Stimulated activated CD4-positive, alpha-beta T cell treated with anti-CD3 and anti-CD28 coated beads, Interleukin-1b, Interleukin-23, amount 100 ng/mL, for 1 hour (primary cell): ENCODE measurements at places on chromosomes 1 and 21.
A peak's percentile ranks its signal among the peaks of the same experiment; 100 is the strongest.

- DNase-seq = no peak
Observed at GRCh38 chr1:10898921-10899320, 102.5 kb upstream of the CASZ1 start.

GRCh38 chr1:66393586-66394287 lies 140.2 kb upstream of the SGIP1 start:
- no peak for DNase-seq

DNA sequence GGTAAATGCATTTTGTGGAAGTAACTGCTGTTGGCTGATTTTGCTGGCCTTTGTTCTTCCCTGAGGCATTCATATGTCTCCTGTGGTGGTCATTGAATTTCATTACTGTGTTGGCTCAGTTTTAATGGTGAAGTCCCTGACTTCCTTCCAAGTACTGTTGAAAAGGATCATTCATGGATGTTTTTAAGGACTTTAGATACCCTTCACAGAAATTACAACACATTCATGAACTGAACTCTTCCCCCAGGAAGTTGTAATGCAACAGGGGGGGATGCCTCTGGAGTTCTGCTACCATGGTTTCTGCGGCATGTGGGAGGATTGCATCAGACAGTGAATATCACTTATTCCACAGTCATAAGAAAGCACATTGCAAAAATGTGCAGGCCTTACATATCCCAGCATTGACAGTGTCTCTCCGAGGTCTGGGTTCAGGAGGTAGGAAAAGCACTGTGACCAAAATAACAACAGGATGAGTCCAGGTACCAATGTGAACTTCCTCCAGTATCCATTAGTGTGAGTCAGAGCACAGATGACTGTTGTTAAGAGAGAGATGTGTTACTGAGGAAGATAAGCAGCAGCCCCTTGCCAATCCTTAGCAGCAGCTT lies 2.1 kb upstream of the RAB3GAP2 start:
- no peak for DNase-seq

DNA sequence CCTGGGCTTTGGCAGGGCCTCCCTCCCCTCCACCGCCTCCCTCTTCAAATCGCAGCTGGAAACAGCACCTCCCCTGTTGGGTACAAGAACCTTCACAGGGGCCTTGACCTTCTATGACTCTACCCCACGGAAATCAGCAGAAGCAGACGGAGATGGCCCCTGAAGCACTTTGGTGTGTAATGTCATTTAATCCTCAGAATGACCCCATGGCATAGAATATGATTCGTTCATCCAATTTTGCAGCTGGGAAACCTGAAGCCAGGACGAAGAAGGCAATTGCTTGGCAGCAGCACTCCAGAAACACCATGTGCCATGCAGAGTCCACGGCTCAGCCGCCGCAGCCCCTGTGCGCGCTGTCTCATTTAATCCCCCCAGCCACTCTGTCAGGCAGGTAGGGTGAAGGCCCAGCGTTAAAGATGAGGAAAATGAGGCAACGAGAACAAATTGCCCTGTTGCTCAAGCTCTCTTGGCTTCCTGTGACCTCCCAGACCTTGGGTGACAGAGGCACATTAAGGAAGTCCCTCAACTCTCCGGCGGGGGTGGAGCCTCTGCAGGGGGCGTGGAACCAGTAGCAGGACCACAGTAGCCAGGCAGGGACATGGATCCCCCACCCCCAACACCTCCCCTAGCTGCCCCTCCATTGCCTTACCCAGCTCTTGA lies 25.8 kb upstream of the LAPTM5 start:
- no peak for DNase-seq

DNA sequence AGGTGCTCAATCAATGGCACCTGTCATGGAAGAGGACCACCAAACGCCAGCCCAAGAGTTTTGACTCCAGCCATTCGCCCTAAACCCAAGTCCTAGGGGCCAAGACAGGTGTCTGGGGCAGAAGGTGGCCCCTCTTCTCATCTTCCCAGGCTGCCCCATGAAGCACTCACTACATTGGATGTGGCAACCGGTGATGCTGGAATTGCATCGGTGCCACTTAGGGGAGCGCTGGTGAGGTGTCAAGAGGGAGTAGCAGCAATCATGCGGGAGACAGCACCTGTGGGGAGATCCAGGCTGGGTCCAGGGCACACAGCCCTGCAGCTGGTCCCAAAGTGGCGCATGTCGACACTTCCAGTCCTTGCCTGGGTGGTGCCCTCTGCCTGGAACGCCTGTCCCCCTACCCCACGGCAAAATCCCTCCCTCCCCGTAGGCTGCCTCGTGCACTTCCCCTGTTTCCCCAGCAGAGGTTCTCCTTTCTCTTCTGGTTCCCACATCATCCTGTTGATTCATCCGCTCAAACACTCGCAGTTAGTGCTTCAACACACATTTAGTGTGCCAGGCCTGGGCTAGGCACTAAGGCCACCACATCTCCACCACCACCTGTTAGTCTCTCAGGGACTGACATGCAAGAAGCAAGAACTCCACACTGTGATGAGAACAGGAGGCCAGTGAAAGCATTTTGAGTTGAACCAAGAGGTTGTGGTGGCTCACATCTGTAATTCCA lies 18.5 kb downstream of the PLA2G2D start:
- no peak for DNase-seq

- DNase-seq = no peak
Observed at GRCh38 chr1:180542113-180542837, 16.5 kb upstream of the OVAAL start.

- DNase-seq = no peak
Observed at GRCh38 chr1:48000883-48001282, 3.7 kb upstream of the TRABD2B start.

DNA sequence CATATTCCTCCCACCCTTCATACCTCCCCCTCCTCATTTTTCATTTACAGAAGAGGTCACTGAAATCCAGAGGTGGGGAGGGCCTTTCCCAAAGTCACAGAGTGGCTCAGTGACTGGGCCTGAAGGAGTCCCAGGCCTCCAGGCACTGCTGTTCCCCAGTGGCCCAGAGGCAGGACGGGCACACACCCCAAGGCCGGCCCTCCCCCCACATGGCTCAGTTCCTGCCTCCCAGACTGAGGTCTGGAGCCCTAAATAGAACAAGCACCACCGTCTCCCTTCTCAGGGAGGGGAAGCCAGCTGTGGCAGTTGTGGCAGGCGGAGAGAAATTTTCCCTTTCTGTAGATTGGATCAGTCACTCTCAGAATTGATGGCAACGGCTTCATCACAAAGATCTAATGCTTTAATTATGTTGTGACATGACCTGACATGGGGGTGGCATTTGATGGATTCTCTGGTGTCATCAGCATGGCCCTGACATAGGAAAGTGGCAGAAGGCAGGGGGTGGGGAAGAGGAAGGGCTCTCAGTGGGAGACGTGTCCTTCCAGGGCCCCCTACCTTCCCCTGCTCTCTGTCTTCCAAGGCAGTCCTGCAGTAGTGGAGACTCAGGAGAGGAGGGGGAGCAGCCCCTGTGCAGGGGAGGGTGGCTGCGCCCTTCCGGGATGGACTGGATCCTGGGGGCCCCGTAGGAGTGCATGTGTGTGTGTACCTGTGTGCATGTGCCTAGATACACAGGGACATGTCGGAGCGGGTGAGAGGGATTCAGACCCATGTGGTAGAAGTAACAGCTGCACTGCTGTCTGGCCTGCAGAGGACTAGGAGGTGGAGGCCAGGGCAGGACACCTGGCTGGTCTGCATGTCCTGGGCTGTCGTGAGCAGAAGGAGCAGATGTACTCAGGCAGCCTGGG lies 41.2 kb upstream of the FOXO6 start:
- no peak for DNase-seq

- DNase-seq = no peak
Observed at GRCh38 chr1:179310291-179310690, 16.7 kb downstream of the SOAT1 start.

- DNase-seq = peak; percentile 17
Observed at GRCh38 chr1:113390871-113391648, 745 bp downstream of the MAGI3 start.

GRCh38 chr1:224266915-224267856 lies 62.8 kb downstream of the NVL start:
- no peak for DNase-seq

DNA sequence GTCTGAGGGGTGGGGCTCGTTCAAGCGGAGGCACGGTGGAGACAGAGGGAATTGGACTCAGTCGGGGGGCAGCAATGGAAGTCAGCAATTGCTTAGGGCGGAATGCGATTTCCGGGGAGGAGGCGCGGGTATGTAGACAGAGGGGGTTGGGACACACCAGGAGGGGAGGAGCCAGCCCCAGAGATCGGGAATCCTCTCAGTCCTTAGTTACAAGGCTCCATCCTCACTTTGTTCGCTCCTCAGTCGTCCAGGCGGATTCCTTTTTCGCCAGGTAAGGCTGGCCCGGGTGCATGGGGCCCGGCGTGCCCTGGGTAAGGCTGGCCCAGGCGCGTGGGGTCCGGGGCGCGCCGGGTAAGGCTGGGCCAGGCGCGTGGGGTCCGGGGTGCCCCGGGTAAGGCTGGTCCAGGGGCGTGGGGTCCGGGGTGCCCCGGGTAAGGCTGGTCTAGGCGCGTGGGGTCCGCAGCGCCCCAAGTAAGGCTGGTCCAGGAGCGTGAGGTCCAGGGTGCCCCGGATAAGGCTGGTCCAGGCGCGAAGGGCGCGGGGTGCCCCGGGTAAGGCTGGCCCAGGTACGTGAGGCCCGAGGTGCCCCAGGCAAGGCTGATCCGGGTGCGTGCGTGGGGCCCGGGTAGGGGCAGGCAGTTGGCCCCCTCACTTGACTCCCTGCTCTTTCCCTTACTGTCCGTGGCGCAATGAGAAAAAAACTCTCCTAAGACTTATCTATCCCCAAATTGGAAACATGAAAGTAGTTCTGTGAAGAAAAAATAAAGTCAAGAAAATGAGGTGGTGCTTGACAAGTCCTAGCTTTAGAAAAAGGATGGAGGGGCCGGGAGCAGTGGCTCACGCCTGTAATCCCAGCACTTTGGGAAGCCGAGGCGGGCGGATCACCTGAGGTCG lies at the start of gene L1TD1:
L1TD1 (plus strand) TSS at position 199 of the 894 bp plus-strand sequence. CDS start 11,780 bp downstream, outside the sequence.
- DNase-seq = no peak

DNA sequence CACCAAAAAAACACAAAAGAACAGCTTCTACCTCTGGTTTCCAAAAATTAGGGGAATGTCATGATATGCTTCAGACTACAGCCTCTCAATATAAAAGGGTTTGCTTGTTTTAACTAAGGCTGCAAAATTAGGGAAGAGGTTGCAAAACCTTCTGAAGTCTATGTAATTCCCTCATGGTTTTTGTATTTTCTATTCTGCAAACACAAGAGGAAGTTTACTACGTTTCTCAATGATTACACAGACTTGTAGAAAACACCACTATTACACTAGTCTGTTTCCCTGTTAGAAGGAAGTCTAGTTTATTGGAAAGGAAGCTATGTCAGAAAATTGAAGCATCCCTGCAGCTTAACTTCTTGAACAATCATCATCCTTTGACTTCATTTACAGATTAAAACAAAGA lies 229.7 kb upstream of the FMN2 start:
- no peak for DNase-seq

DNA sequence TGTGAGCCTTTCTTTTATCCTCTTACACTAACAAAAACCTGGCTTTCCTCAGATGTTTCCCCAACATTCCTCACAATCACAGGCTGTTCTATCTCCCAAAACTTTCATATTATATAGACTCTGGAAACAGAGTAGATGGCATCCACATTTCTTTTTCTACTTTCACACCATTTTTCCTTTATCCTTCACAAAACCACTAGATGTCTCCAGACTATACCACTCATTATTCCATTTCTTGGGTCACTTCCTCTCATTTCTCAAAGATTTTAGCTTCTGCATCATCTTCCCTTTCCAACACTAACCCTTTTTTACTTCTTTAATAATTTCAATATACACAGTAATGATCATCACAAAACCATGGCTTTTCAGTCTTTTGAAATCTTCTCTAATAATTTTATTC lies 286.0 kb upstream of the DEPDC1 start:
- no peak for DNase-seq

DNA sequence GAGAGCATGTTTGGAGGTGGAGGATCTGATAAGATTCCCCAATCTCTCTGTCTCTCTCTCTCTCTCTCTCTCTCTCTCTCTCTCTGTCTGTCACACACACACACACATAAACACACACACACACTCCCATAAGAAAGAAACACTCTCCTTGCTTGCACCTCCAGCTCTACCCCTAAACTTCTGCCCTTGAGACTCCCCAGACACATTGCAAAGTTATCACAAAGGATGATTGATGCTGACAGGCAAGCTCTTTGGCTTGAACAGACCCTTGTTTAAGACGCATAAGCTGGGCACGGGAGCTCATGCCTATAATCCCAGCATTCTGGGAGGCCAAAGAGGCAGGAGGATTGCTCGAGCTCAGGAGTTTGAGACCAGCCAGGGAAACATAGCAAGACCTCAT lies 78.2 kb downstream of the NAV1 start:
- no peak for DNase-seq

DNA sequence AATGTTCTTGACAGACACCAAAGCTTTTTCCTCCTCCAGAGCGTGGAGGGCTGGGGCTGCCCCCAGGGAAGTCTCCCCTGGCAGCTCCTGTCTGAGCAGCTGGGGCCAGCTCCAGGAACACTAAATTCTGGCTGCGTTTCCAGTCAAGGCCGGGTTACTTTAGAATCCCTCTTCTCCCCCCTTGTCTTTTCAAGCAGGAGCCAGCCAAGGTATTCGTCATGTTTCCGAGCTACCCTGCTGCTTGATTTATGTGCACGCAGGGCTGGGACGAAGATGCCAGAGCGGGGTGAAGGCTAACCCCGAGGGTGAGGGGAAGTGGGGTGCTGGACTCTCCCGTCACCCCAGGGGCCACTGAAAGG lies 68.1 kb upstream of the ANGPTL1 start:
- DNase-seq = no peak

- no peak for DNase-seq
Observed at GRCh38 chr1:109615879-109616278, 3.5 kb downstream of the GNAT2 start.

DNA sequence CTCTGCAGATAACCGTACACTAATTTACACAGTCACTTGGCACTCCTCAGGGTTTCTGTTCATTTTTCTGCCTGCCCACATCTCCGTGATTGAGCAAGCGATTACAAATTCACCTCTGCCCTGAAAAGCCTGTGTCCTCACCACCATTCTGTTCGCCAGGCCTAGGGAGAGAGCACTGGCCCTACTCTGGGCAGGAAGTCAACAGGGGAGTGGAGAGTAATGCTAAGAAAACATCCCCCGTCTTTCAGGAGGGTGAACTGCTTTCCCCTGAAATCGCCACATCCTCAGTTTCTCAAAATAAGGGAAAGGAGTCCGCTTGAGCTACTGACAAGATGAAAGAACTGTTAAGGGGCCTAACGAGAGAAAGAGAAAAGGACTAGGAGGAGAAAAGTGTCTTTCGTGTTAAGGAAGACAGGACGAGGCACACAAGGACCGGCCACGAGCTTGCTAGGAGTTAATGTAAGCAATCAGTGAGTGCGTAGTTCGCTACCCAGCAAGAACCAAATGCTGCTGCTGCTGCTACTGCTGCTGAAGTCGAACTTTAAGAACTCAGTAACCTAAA lies 632 bp downstream of the PEX19 start:
- no peak for DNase-seq

DNA sequence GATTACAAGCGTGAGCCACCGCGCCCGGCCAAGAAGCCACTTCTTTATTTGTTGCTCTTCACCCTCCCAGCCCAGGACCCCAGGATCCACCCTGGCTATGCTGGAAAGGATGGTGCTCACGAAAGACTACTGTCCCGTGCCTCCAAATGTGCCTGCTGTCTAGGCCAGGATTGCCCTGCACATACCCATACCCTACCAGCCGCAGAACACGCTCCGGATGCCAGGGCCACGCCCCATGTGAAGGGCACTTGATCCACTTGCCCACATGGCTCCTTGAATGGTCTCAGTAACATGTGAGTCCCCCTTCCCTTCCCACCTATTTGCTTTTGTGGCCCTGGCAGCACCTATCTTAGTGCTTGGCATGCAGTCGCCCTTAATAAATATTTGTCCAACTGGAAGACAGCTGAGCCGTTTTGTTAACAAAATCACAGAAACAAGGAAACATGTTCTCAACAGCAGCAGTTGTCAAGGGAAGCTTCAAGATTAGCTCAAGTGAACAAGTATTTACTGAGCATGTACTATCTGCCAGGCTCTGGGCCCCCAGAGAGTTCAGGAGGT lies 13.8 kb upstream of the UBXN10 start:
- DNase-seq = no peak
